NCI-H1105 treated with DMSO at 0.1 percent for 48 hours (cell line): ENCODE measurements at places on chromosomes 7 and 10.

- DNase-seq = peak; percentile 88
These were observed 150.8 kb upstream of the FAM3C start for GRCh38 chr7:121546632-121547543.

DNA sequence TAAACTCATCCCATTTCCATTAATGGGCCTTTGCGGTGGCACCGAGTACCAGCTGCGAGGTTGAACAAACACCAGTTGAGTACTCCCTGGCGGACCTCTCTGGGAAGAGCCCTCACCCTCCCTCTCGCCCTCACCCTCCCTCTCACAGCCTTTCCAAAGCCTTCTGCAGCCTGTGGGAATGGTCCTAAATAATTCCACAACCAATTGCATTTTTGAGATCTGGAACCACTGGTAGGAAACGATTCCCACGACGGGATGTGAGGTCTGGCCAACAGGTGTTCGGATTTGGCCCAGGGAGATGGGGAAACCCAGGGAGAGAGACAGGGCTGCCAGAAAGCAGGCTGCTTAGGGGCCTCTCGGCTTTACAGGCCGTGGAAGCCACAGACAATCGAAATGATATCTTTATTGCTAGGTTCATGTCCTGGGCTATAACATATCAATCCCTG, 5.3 kb downstream of the PTF1A start:
- DNase-seq = peak; percentile 83

- DNase-seq = no peak
These were observed 226.4 kb downstream of the MAGI2 start for GRCh38 chr7:79227044-79227443.

GRCh38 chr7:139648391-139648861, 124.9 kb downstream of the CLEC2L start:
- DNase-seq = no peak

GRCh38 chr10:125515571-125515970, 167.4 kb downstream of the TEX36 start:
- no peak for DNase-seq

DNA sequence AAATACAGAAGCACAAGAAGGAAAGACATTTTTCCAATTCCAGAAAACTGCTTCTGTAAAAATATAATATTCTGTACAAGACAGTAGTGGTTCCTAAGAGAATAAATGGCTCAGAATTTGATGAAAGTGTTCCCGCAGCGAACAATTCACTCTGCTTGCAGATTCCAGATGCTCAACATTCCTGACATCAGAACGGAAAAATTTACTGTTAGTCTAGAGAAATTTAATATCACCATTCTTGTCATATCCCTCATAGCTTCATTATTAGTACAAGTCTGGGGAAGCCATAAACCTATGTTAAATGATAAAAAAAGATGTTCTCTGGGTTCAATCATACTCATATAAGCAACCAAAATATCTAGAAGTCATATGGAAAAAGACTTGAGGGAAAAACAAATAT, 83.6 kb downstream of the MPP7 start:
- no peak for DNase-seq

DNA sequence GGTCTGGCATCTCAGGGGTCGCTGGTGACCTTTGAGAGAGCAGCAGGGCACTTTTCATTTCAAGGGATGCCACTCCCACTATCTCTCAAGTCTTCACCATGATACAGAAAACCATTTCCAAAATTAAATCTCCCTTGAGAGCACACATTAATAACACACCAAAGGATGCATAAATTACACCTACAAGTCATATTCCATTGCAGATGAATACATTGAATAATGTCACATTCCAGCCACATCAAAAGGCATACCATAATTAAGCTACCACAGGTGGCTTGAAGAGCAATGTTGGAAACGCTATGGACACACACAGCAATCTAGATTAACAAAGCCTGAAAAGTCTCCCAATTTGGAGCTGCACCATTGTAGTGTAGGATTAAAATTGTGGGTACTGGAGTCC, 353.3 kb upstream of the ZMIZ1 start:
- no peak for DNase-seq

DNA sequence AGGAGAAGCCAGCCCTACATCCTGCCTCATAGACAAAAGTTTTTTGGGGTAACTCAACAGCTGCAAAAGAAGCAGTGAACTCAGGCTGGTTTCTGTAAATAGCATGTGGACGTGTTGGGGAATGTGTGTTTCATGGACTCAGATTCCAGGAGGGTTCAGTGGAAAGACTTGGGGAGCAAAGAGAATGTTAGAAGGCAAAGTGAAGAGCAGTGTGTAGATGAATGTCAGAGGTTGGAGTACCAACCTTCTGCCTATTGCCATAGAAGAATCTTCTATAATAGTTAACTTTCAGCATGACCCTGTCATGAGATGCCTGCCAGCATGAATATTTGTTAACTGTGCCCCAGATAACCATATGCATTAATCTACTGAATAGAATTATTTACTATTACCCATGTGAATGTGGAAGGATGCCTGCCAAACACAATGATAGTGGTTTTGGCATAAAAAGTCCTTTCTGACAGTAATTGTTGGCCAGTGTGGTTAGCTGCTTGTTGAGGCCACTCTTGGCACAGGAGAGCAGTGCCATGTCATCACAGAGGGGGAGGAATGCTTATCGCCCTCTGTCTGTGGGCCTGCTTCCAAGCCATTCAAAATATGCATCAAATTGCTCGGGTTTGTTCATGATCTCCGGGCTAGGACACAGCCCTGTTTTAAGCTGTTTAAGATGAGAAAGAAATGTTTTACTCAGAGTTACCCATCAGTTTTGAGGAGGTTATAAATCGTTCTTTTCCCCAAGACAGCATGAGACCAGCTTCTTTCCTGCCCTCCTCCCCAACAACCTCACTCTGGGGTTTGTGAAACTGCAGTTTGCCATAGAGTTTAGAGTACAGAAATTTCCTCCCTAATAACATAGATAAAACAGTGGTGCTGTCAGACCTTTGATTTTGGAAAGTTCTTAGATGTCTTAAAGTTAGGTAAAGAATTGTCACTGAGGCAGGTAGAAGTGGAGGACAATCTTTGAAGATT, 165.3 kb downstream of the WNT2 start:
- DNase-seq = peak; percentile 16

- no peak for DNase-seq
These were observed 17.0 kb upstream of the WAPL start for GRCh38 chr10:86538547-86538946.

- DNase-seq = no peak
These were observed 17.1 kb downstream of the FGF8 start for GRCh38 chr10:101758858-101759257.

DNA sequence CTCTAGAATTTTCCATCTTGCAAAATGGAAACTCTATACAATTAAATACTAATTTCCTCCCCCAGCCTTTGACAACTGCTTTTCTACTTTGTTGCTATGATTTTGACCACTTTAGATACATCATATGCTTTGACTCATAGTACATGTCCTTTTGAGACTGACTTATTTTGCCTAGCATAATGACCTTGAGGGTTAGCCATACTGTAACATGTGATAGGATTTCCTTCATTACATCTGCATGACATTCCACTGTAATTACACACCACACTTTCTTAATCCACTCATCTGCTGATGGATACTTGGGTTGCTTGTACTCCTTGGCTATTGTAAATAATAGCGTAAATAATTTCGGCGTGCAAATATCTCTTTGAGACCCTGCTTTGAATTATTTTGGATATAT, 127.7 kb downstream of the JAZF1 start:
- DNase-seq = no peak

DNA sequence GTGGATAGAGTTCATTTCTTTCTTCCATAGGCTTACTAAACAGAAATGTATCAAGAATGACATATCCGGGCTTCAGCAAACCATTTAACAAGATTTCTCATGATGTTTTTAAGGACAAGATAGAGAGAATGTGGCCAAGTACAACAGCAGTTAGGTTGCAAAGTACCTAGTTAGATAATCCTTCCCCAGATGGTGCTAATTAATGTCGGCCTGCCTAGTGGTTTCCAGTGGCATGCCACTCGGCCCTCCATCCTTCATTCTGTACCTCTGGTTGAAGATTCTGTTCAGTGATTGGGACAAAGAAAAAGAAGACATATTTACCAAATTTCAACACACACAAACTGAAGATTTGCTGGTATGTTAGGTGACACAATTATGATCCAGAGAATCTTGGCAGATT, 212.1 kb downstream of the MACC1 start:
- no peak for DNase-seq

DNA sequence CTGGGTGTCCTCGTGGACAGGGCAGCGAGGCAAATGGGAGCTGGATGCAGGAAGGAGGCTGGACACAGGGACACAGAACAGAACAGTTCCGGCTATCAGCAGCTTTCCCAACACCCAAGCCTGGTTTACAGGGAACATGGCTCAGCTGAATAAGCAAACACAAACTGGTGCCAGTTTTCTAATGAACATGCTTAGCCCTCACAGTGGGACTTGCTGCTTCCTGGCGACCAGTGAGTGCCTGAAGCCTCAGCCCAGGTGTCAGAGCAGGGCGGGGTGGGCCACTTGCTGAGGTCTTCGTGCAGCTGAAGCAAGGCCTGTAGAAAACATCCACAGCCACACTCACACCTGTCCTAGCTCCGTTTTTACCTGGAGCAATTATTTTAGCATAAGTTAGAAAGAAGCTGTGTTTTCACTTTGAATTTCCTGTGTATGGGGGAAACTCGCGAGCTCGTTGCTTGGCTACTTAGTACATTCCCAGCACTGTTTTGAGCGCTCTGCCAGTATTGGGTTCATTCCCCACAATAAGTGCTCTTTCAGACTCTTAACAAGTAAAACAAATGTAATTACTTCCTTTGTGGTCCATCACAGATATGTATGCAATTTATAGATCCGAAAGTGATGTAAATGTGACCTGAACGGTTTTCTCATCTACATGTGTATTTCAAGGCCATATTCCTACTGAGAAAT, 261.2 kb upstream of the SHH start:
- no peak for DNase-seq
